Stimulated activated CD8-positive, alpha-beta memory T cell treated with anti-CD3 and anti-CD28 coated beads, Interleukin-15, amount 100 ng/mL, for 4 hours (primary cell): ENCODE measurements at places on chromosomes 1 and 21.

- no peak for DNase-seq
Observed at GRCh38 chr1:28282426-28283407, 23.4 kb downstream of the SESN2 start.

DNA sequence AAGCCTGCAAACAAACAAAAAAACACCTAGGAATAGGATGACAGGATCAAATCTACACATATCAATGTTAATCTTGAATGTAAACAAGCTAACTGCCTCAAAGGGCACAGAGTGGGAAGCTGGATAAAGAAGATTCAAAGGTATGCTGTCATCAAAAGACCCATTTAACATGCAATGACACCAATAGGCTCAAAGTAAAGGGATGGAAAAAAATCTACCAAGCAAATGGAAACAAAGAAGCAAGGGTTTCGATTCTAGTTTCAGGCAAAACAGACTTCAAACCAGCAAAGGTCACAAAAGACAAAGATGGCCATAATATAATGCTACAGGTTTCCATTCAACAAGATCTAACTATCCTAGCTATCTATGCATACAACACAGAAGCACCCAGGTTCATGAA lies 16.2 kb upstream of the OR2T10 start:
- no peak for DNase-seq

DNA sequence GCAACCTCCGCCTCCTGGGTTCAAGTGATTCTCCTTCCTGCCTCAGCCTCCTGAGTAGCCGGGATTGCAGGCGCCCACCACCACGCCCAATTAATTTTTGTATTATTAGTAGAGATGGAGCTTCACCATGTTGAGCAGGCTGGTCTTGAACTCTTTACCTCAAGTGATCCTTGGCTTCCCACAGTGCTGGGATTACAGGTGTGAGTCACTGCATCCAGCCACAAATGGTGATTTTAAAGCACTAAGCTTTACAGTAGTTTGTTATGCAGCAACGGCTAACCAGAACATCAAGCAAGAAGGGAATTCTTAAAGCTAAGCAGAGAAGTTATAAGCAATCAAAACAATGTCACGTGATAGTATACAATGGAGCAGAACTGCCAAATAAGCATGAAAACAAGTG lies 65.7 kb downstream of the NVL start:
- no peak for DNase-seq

GRCh38 chr1:78009836-78010235 lies 5.1 kb downstream of the DNAJB4 start:
- no peak for DNase-seq

GRCh38 chr21:32994305-32994704 lies 31.4 kb upstream of the OLIG2 start:
- DNase-seq, result no peak

DNA sequence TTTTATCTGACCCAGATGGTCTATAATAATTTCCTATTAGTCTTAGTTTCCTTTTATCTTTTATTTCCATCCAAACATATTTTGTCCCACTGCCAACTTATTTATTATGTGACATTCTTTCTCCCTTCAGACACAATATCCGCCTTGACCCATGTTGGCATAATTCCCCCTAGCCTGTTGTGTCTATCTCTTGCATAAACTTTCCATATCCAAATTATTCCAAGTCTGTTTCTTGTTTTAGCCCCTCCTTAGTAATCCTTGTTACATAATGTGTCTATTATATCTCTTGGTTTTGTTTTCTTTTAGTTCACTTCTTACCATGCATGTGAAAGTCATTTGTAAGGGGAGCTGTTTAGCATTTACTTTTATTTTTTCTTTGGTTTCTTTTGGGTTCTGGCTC lies 81.6 kb upstream of the CACHD1 start:
- no peak for DNase-seq

DNA sequence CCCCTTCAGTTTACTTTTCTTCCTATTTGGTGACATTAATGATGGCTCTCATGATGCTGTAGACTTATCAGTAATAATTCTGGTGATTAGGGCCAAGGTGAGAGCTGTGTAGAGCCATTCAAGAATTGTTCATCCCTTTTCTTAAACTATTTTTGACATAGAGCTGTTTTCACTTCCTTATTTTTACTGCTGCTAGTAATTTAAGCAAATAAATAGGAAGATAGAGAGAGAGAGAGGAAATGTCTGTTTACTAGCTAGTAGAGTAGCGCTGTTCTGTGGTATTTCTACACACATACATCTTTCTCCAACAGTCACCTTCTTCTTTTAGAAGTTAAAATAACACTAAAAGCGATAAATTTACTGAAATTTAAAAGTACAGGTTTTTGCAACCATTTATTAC lies 678.0 kb upstream of the ZP4 start:
- no peak for DNase-seq

- peak; percentile 100 for DNase-seq
Observed at GRCh38 chr1:172532700-172533512, at the start of gene SUCO. Gene SUCO, plus strand, starts transcription at chr1:172533150. Its CDS starts 286 bp downstream, at chr1:172533436.

GRCh38 chr1:74375376-74375775 lies 137.0 kb downstream of the LRRC53 start:
- no peak for DNase-seq

- no peak for DNase-seq
Observed at GRCh38 chr1:75245239-75245638, 111.1 kb downstream of the LHX8 start.

DNA sequence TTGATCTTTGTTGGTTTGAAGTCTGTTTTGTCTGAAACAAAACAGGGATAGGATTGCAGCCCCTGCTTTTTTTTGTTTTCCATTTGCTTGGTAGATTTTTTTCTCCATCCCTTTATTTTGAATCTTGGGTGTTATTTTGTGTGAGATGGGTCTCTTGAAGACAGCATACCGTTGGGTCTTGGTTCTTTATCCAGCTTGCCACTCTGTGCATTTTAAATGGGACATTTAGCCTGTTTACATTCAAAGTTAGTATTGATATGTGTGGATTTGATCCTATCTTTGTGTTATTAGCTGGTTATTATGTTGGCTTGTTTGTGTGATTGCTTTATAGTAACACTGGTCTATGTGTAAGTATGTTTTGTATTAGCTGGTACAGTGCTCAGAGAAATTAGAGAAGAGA lies 40.9 kb downstream of the GIPC2 start:
- no peak for DNase-seq

DNA sequence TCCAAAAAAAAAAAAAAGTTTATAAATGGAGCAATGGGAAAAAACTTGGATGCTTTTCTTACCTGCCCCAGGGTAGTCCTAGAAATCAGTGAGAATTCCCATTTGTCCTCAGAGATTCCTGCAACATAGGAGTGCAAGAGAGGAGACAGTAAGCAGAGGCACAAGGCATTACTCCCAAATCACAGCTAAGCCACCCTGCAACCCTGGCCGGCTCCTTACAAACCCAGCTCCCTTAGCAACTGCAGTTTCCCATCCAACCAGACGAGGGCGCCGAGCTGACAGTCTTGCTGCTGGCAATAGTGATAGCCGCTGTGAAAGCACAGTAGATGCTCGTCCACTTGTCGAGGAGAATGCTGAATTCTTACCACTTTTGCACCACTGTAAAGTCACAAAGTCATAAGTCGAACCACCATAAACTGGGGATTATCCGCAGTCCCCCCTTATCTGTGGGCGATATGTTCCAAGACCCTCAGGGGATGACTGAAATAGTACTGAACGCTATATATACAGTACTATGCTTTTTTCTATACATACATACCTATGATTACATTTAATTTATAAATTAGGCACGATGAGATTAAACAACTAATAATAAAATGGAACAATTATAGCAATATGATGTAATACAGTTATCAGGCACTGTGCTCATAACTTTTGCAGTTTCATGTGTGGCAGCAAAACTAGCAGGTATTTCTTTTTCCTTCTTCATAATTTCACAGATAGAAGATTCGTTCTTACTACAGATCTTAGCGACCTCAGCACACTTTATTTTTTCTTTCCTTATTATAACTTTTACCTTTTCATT lies 6.0 kb upstream of the PITHD1 start:
- DNase-seq, result peak; percentile 60

GRCh38 chr21:8993943-8994639 lies 1527.3 kb upstream of the TPTE start:
- no peak for DNase-seq

DNA sequence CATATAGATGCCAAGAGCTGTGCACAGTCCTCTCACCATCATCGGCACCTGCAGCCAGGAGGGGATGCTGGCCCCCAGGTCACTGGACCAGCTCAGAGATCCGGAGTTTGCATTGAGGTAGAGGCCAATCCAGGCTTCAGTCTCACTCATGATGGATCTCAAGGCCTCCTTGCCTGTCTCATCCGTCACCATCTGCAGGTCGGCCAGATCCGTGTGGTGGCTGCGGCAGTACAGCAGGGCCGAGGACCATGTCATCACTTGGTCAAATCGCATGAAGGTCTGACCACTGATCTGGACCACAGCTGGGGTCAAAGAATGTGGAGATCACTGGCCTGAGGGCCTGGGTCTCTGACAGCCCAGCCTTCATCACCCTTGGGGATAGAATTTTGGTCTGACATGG lies 6.6 kb downstream of the CLEC20A start:
- DNase-seq, result no peak

DNA sequence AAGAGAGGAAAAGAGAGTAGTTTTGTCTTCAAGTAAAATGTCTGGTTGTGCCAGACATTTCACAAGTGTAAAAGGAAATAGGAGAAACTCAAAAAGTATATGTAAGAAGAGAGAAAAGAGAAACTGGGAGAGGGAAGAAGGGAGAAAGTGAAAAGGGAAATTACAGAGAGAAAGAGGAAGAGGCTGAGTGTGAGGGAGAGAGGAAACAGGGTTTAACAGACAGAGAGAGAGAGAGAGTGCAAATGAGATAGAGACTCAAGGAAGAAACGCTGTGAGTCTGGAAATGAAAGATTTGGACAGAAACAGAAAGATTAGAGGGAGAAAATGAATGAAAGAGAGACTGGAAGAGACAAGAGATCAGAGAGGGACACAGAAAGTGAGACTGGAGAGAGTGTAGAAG lies 806.2 kb downstream of the PLA2G4A start:
- no peak for DNase-seq

- no peak for DNase-seq
Observed at GRCh38 chr1:174982971-174983689, 16.6 kb upstream of the CACYBP start.

DNA sequence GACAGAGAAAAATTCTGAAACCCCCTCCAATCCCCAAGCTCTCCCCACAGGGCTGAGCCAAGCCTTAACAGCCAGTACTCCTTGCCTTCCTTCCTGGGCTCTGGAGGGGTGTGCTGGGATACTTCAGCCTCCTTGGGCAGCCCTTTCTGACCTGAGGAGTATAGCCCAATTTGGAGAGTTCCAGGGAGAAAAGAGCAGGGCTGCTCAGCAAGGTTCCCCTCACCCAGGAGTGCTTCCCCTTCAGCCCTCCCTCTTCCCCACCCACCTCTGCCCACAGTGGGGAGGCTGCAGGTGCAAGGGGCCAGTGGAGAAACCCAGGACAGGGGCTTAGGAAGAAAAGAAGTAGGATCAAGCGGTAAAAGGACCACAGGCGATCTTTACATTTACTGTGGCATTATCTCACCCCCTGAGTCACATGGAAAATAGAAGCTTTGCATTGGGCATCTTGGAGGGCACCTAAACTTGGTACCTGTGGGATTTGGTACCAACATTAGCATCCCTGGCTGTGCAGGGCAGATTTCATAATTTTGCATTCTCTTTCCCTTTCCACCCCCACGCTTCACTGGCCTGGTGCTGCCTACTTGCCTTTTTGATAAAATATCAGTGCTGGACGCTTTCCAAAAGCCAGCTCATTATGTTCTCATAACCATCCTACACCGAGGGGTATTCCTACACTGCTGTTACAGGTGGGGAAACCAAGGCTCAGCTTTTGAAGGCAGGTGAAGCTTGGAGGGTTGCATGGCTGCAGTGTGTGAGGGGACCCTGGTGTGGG lies 2.8 kb upstream of the ADORA1 start:
- no peak for DNase-seq

DNA sequence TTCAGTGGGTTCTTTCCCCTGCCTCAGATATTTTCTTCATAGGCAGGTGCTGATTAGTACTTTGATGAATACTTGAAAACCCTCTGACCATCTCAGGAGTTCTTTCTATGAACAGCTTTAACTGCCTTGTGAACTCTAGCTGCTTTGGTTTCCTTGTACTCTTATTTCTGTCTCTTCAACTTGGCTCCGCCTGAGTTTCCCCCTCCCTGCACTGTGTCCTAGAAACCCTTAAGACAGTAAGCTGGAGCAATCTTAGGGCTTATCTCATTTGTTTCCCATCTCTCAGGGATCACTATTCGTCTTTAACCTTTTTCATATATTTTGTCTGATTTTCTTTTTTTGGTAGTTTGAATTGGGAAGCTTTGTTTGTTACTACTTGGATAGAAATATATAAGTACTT lies 99.1 kb downstream of the PKN2 start:
- no peak for DNase-seq

- no peak for DNase-seq
Observed at GRCh38 chr1:116877141-116877818, 32.4 kb upstream of the PTGFRN start.

GRCh38 chr1:161994175-161994668 lies 29.4 kb downstream of the OLFML2B start:
- no peak for DNase-seq

DNA sequence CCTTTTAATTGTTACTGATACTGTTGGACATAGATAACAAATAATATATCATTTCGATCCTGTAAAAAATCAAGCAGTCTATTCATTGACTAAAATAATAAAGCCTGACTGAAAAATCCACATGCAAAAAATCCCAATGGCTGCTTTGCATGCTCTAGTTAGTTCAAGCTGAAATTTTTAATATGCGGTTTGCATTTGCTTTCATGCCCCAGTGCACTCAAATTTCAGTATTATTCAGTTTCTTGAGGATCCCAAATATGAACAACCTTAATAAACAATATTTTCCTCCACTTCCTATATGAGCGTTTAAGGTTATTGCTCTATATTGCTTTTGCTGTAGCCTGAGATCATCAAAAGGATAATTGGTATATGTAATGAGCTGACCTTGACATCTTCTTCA lies 75.1 kb upstream of the DPH5 start:
- DNase-seq, result no peak
